ENCODE measurements at places on chromosomes 5 and 9. TPM values are rescaled to one million over a fixed set of nuclear protein-coding genes. Genes with fewer than 3 reads are reported as not detected.

The ZBTB43 gene
- total RNA-seq, result 12.3 TPM

The GFI1B gene
- 0.06 TPM for total RNA-seq

GRCh38 chr9:23774266-23774665 is 51.8 kb downstream of the ELAVL2 start:
- peak; percentile 64 for DNase-seq

DNA sequence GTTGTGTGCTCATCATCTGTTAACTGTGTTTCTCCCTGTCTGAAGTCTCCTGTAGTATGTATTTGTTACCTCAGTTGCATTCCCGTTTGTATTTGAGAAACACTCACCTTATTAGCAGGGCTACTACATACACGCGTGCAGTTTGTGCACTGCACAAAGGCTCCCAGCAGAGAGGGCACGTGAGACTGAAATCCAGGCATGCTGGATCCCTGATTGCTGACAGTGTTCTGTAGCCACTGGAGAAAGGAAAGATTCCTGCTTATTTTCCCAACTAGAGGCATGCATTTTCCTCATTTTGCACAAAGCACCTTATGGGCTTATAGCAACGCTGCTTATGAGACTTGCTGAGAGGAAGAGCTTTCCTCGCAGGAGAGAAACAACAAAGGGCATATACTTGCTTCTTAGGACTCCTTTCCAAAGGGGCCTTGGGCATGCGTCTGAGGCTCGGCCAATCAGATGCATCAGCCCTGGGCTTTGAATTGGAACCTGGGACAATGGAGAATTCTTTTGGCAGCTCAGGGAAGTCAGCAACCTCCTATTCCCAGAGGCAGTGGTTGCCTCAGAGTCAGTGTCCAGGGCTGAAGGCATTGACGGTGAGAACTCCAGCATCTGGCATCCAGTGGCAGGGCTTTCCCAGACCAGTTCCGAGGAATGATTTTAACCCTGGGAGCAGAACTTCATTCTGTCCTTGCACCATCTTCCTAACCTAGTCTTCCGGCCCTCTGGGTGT is 9.9 kb upstream of the MEGF10 start:
- no peak for DNase-seq
